ENCODE measurements at places on chromosomes 6 and 20. TPM values are rescaled to one million over a fixed set of nuclear protein-coding genes. Genes with fewer than 3 reads are reported as not detected.
A peak's percentile ranks its signal among the peaks of the same experiment; 100 is the strongest.

SEMG2 gene
- not detected for polyA plus RNA-seq

DNA sequence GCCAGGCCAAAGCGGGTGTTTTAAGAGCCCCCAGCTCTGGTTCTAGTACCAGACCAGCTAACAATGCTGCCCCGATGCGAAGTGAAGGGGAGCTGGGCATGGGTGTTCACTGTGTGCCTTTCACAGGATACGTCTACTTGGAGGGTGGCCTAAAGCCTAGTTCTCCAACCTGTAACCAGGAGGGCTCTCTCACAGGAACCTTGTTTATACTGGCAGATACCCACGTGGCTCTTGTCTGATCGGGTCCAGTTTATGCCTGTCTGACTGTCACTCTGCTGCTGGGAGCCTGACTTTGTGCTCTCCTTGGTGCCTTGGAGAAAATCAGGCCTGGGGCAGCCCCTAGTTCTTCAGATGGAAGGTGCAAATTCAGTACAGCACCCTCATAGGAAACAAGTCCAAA, 60.2 kb upstream of the RNF144B start:
- DNase-seq, result no peak

DNA sequence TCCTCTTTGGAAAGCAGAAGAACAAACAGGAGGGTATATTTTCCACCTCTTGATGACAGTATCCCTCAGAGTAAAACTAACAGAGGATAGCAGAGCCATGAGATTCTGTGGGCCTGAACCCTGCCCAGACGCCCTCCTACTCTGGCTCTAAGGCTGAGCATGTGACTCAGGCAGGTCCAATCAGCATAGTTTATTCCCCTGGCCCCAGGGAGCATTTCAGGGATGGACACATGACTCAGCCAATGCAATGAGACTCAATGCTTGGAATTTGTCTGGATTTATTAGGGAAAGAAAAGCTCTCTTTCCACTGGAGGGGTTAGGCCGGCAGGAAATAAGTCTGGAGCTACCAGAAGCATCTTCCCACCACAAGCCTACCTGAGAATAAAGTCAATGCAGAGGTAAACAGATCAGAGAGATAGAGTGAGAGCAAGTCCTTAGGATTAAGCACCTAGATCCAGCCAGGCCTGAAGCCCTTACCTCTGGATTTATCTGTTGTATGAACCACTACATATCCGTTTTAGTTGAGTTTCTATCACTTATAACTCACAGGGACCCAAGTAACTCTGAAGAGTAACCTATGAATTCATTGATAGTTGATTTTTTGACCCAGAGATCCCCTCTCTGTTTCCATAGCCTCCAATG, 68.2 kb upstream of the EYA2 start:
- no peak for DNase-seq

GPX5 gene
- polyA plus RNA-seq, result not detected

DNA sequence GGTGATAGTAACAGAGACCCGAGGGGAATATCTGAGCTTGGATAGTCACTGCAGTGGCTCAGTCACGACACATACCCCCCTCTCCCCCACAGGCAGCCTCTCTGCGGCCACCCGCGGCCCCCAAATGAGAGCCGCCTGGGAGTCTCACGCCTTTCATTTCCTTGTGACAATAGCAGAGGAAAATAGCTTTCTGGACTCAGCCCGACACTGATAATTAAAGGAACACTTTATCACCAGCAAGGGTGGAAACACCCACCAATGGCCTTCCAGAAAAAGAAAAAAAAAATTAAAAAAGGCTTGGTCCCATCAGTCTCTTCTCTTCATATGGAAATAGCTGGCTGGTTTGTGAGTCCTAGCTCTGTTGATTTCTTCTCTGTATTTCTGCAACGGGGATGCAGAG, 35.1 kb upstream of the KCNG1 start:
- no peak for DNase-seq

DNA sequence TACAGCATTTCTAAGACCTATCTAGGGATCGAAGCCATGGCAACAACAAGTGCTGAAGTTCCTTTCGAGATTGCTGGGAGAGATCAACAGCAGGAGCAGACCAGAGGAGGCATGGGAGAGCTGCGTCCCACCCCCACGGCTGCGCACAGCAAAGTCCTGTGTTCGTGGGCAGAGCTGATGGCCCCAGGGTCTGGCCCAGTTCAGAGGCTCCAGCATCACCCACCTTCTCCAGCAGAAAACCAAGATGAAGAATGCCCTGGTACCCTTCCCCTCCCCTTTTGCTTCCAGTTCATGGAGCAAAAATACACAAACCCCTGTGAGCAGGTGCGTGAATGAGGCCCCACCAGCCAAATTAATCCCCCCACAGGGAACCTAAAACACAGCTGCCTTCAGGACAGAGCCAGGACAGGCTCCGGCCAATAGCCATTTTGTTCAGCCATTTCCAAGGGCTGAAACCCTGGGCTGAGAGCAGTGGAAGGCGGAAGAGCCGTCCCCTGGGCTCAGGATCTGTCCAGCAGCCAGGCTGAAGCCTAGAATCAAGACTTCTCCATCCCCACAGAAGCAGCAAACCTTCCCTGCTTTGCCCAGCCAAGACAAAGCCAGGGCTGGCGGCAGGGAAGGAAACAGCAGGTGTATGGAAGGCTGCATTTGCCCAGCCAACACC, 102.8 kb downstream of the PREX1 start:
- no peak for DNase-seq

DNA sequence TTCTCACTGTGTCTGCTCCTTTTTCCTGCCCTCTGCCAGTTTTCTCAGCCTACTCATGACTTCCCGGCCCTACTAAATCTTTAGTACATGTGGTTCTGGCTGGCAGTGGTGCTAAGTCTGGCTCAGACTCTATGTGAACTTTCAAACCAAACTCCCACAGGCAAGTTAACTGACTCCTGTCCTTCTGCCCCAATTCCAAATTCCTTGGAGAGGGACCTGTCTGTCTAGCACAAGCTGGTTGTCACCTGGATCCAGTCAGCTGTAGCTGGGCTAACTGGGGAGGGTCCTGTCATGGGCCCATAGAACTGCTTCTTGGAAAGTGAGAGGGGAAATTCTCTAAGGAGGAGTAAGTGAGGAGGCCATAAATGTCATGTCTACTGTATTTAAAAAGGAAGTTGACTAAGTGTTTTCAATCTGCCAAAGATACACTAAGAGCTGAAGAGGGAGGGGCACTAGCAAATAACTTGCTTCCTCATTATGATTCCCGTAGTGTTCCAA, 240.1 kb downstream of the KCNQ5 start:
- DNase-seq, result no peak

- no peak for DNase-seq
These were observed 5.2 kb downstream of the PRSS35 start for GRCh38 chr6:83517500-83517899.

SAMD10 gene
- polyA plus RNA-seq, result 4.2 TPM

SLC25A27 gene
- 64.9 TPM for polyA plus RNA-seq

CTSZ gene
- 88.3 TPM for polyA plus RNA-seq

- DNase-seq, result no peak
These were observed 15.9 kb upstream of the ADGB start for GRCh38 chr6:146582857-146583256.

- DNase-seq, result peak; percentile 39
These were observed 19.9 kb downstream of the ZKSCAN8 start for GRCh38 chr6:28161410-28162079.

RAD21L1 gene
- polyA plus RNA-seq, result not detected

- DNase-seq, result no peak
These were observed 119.0 kb upstream of the LRFN2 start for GRCh38 chr6:40706178-40706577.

DNA sequence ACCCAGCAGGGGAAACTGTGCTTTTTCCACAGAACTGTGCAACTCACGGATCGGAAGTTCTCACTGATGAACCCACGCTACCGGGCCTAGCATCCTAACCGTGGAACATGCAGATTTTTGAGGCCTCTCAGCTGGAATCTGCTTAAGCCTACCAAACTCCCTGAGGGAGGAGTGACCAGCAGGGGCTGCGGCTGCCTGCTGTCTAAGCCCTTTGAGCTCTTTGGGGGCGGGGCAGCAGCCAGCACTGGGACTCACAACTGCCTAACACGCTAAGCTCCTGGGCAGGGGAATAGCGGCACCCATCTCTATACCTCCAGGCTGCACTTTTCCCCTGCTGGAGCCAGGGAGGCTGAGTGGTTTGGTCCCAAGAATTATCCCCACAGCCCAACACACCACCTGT, 20.4 kb upstream of the METTL24 start:
- DNase-seq, result no peak

GRCh38 chr6:37717836-37718251, 20.2 kb upstream of the MDGA1 start:
- no peak for DNase-seq

ARMH2 gene
- not detected for polyA plus RNA-seq

CLPSL2 gene
- 0.52 TPM for polyA plus RNA-seq

GRCh38 chr6:74170118-74170517, 474.1 kb downstream of the CD109 start:
- no peak for DNase-seq

GRCh38 chr20:64045346-64046011, 4.0 kb downstream of the SOX18 start:
- no peak for DNase-seq

- no peak for DNase-seq
These were observed 33.1 kb upstream of the IRF4 start for GRCh38 chr6:358432-358831.

DNA sequence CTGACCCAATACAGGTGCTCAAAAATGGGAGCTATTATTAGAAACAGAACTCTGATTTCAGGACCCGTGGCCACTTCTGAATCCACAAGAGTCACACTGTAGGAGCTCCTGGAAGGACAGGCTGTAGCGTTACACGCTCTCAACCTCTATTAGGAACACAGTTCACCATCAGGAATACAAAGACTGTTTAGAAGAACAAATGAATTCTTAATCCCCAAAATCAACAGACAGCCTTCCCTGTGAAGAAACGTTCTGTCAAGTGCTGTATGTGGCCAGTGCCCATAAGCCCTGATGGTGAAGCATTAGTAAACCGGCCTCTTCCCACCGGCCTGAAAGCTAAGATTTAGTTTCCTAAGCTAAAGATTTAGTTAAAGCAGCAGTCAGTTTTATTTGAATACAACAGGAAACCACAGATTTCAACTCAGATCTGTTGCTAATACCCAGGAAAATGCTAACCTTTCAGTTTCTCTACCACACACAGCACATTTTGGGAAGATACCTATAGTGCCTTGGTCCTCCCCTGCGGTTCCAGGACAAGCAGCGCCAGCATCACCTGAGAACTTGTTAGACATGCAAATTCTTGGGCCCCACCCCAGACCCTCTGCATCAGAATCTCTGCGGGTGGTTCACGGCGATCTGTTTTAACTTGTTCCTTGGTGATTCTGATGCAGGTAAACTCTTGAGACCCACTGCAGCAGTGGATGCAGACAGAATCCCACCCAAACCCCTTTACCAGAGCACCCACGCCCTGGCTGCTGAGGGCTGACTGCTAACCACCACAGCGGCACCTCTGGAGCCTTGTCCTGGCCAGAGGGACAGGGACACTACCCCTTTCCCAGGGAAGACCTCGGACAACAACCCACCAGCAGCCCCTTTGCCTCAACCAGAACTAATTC, 33.4 kb downstream of the MTRES1 start:
- DNase-seq, result no peak

DNA sequence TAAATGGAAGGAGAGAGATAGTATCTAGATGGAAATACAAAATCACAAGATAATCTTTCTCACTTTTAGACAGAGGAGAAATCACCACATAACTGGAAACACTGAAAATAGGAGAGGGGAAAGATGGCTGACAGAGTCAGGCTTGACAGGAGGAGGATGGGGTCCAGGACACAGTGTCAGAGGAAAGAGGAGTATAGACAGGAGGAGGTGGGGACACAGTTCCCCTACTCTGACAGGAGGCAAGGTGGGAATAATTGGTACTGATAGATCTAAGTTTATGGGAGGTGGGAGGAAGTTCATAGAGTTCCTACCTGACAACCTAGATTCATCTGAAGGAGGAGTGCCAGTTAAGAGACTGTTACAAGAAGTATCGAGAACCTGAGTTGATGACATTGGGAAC, 9.1 kb downstream of the GPR6 start:
- DNase-seq, result no peak

DNA sequence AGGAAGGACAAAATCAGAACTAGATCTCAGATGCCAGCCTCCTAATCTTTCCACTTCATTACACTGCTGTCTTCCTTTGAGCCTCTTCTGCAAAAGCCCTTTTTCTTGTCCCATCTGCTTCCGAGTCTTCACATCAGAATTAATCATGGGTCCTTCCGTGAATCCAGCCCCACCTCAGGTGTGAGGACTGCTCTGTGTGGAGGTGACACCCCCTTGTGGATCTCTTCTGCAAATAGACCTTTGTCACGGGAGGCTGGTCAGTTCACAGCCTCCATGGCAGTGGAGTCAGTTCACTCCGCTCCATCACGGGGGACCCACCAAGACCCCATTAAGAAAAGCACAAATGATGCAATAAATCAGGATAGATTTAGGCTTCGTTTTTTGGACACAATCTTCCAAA, 171.1 kb downstream of the ADAT2 start:
- no peak for DNase-seq

DNA sequence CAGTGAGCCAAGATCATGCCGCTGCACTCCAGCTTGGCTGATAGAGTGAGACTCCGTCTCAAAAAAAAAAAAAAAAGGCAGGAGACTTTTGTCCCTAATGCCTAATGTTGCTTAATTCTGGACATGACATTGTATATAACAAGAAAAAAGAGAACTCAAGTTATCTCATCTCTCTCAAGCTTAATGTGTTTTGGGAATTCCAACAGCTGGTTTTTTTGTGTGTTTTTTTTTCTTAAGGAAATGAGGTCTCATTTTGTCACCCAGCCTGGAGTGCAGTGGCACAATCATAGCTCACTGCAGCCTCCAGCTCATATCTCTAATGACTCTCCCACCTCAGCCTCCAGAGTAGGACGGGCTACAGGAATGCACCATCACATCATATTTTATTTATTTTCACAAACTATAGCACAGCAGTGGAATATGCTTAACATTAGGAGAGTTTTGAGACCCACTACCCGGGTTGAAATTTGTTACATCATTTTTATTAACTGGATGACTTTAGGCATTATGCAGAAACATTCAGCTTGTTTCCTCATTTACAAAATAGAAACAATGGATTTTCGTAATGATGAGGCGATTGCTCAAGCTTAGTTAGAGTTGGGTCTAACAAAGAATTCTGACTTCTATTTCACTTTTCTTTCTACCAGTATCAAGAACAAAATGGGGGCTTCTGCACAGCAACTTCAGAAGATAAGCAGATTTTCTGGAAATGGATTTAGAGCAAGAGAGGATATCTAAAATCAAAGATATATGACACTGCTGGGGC, 104.1 kb upstream of the BTN3A2 start:
- DNase-seq, result no peak

DNA sequence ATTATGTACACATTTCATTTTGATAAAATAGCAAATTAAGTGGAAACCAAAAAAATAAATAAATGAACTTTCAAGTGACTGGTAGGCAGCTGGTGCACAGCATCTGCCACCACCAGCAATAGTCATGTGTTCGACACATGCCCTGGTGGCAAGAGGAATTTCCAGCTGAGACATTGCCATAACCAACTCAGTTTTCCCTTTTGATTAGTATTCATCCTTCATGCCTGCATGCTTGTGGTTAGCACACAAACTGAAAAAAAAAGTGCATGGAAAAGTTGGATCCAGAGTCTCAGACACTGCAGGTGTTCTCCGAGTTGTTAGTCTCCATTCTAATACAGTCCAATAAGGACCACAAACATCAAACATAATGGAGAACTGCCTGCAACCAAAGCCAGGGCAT, 156.0 kb upstream of the SOX4 start:
- no peak for DNase-seq

ZC2HC1B gene
- not detected for polyA plus RNA-seq

TULP4 gene
- 18.9 TPM for polyA plus RNA-seq
